ENCODE measurements at places on chromosomes 3 and 15.
A peak's percentile ranks its signal among the peaks of the same experiment; 100 is the strongest.

DNA sequence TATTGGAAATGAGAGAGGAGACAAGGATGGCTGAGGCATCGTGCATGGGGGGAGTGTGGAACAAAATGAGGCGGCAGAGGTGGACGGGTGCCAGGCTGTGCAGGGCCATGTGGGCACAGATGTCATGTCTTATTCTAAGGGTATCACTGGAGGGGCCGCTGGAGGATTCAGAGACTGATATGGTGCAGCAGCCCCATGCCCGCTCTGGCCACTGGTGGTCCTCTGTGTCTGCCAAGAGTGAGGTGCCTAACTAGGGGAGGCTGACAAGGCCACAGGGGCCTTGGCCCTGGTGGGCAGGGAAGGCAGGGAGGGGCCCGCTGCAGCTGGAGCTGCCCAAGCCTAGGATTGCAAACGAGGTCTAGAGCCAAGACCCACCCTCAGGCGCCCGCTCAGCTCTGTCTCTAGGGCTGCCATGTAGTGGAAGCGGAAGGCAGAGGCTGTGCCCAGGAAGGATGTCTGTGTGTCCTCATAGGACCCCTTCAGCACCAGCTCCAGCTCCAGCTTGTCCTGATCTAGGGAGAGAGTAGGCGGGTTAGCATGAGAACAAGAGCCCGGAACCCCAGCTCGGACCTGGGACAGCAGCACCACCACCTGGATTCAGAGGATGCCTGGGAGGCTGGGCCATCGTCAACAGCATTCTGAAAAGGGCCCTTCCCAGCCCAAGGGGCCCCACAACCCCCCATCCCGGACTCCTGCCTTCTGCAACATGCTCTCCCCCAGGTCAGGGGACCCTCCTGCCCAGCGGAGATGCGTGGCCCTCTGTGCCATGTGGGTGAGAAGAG is 11.3 kb downstream of the PLA2G4D start:
- no peak for DNase-seq

DNA sequence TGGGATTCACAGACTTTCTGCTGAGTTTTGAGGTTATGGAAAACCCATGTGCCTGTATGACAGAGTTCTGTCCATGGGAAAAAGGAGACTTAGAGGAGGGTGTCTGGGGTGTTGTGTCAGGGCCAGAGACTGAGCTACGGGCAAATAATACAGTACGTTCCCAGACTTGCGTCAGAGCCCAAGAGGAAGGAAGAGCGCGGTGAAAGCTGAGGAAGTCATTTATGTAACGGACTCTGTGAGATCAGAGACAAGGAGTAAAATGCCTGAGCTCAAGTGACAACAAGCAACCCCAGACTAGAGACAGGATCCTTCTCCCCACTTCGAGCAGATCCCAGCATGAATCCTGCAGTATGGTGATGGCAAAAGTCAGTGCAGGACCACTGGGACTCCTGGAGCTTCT is 368.6 kb upstream of the MCTP2 start:
- DNase-seq, result no peak

DNA sequence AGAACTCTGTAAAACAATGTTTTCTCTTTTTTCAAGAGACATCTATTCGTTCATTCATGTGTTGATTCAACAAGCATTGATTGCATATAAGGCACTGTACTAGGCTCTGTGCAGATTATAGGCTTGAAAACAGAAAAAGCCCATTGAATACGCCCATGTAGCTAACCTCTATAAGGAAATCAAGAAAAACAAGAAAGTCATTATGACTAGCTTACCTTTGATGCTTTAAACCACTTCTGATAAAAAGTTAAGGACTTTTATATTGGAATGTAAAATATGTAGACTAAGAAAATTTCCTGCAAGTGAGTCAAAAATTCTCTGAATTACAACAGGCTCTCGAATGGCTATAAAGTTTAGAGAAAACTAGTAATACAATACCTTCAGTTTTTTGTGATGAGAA is 92.5 kb downstream of the BDH1 start:
- DNase-seq, result no peak

DNA sequence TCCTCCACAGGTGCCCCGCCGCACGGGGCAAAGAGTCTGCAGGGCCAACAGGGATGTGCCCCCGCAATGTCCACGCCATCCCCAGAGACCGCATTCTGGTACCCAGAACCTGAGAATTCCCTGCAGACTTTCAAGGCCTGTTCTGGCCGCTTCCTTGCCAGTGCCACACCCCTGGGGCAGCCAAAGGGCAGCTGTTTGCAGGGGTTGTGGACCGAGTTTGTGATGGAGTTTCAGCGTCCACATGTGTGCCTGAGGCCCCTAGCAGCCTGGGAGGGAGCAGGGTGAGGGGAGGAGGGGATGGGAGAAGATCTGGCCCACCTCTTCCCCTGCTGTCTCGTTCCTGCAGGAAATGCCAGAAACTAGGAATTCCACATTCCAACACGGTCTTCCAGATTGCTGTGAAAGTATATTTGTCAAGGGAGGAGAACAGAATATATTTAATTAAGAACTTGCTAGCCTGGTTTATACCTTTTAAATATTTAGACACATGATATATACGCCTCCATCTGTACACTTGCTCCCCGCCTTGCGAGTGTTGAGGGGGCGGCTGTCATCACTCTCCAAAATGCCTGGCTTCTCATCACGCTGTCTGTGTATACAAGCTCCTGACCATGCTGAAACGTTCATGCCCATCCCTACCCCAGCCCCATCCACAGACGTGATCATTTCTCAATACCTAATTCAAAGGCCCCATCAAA is 31.1 kb upstream of the RASA2 start:
- peak; percentile 63 for DNase-seq

- no peak for DNase-seq
Observed at GRCh38 chr3:171461525-171461917, 1.3 kb upstream of the TNIK start.

GRCh38 chr3:149395107-149396089 is 17.9 kb upstream of the TM4SF1 start:
- DNase-seq, result no peak

GRCh38 chr15:35657679-35658311 is 111.8 kb upstream of the DPH6 start:
- no peak for DNase-seq

DNA sequence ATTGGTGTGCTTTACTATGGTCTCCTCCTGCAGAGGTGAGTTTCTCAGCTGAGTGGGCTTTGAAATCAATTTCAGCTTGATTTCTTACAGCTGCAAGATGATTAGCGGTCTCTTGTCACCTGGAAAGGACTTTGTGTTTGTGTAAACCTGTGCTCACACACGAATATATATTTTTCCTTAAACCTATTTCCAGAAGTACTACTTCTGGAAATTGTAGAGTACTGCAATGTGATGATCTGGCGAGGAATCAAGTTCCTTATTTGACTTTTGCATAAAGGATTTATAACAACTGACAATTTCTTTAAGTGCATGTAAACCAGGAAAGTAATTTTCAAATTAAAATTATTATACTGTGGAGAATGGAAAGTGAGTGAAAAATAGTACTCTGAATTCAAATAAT is 2.1 kb downstream of the MCTP2 start:
- DNase-seq, result no peak

Measured in Caco-2 (cell line).